ENCODE measurements at places on chromosomes 6 and 20.

DNA sequence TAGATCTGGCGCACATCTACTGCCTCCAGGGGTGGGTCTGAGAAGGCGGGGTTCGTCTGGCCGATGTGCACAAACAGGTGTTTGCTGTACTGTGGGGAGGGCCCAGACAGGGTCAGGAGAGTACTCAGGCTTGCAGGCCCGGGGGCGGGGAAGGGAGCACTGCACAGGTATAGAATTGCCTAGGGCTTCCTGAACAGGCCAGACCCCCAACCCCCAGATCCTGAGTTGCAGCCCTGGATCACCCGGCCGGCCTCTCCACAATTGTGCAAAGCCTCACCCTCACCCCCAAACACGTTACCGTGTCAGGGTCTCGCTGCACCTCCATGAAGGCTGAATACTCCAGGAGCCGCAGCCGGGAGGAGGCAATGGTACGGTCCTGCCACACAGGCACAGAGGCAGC is 7.8 kb downstream of the RPL10A start:
- no peak for DNase-seq

DNA sequence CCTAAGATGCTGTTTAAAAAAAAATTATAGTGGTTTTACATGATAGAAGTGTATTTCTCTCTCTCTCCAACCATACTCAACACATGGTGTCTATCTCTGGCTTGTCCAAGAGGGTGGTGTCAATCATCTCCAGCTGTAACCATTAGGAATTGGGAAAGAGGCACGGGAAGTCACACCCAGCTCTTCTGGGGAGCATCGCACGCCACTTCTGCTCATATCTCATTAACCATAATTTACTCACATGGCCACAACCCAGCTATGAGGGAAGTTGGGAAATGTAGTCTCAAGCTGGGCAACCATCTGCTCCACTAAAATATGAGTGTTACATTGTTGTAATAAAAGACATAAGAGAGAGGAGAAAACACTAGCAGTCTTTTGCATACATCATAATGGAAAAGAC is 30.4 kb upstream of the TSHZ2 start:
- DNase-seq = no peak

DNA sequence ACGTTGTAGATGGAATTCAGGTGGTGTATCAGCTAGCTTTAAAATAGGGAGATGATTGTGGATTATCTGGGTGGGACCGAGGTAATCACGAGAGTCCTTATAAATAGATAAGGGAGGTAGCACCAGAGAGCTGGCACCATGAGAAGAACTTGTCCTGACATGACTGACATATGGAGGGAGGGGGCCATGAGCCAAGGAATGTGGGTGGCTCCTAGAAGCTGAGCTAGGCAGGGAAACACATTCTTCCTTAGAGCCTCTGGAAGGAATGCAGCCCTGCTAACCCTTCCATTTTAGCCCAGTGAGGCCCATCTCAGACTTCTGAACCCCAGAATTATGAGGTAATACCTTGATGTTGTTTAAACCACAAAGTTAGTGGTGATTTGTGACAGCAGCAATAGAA is 321.1 kb upstream of the SULF2 start:
- DNase-seq = no peak

DNA sequence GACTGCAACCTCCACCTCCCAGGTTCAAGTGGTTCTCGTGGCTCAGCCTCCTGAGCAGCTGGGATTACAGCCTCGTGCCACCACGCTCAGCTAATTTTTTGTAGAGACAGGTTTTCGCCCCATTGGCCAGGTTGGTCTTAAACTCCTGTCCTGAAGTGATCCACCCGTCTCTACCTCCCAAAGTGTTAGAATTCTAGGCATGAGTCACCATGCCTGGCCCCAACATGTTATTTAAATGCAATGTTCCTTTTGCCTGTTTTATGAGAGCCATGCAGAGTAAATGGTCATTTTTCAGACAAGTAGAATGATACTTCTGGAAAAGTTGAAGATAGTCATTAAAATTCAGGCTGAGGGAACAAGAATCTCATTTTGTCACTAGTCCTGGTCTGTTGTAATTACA is 43.8 kb upstream of the RPS6KA2 start:
- no peak for DNase-seq

GRCh38 chr6:52162940-52163908 is 23.0 kb upstream of the IL17A start:
- no peak for DNase-seq

GRCh38 chr6:41464481-41464880 is 81.7 kb upstream of the FOXP4 start:
- no peak for DNase-seq

DNA sequence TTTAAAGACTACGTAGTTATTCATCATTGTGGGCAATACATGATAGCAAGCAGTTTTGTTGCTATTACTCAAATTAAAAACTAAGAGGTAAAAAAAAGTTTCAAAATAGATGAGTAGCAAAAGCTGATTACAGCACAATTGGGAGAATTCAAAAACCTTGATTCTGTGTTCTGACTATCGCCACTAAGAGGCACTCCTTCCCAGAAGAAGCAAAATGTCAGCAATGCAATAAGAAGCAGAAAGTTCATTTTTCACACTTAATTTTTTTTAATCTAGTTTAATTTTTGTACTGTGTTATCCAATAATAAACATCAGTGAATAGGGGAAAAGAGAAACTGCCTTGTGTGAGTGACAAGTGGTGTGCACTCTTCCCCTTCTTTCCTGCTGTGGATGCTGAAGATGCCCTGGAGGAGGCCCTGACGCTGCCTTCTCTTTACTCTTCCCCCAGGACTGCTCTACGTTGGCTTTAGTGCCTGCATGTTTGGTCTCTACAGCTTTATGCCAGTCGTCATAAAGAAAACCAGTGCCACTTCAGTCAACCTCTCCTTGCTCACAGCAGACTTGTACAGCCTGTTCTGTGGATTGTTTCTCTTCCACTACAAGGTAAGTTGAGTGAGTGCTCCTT is 263.2 kb upstream of the PLN start:
- no peak for DNase-seq

GRCh38 chr20:58138395-58138794 is 90.1 kb downstream of the ANKRD60 start:
- DNase-seq = no peak

DNA sequence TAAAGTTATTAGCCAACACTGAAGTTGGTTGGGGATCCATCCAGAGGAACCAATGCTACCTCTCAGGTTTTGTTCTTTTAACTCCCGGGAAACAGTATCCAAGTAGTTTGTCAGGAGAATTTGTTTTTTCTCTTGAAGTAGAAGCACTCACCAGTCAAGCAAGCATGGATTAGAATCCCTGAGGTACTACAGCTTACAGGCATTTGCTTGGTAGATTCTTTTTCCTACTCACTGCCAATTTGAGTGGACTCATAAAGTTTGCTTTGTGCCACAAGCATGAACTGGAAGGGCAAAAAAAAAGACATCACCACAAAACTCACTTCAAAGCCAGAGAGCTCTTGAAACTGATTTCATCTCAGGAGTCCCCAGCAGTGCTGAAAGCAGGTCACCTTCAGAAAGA is 167.4 kb downstream of the MBOAT1 start:
- DNase-seq = no peak

All from stimulated activated CD4-positive, alpha-beta T cell treated with anti-CD3 and anti-CD28 coated beads, Interleukin-15, amount 100 ng/mL, for 1 hour (primary cell).